CD4-positive, CD25-positive, alpha-beta regulatory T cell (primary cell): ENCODE measurements at places on chromosomes 2 and 18. TPM values are rescaled to one million over a fixed set of nuclear protein-coding genes. Genes with fewer than 3 reads are reported as not detected.

Gene MPV17
- 124 TPM for polyA plus RNA-seq

Gene TMEM131
- polyA plus RNA-seq = 8.4 TPM

Gene RABL2A
- polyA plus RNA-seq = 5.9 TPM

Gene GPR155
- 15.0 TPM for polyA plus RNA-seq

Gene EPAS1
- not detected for polyA plus RNA-seq

Gene ACTG2
- polyA plus RNA-seq = 2.8 TPM

Gene PSMA8
- polyA plus RNA-seq = 1.1 TPM

Gene SLC5A7
- polyA plus RNA-seq = not detected

Gene CRYBA2
- polyA plus RNA-seq = not detected

DNA sequence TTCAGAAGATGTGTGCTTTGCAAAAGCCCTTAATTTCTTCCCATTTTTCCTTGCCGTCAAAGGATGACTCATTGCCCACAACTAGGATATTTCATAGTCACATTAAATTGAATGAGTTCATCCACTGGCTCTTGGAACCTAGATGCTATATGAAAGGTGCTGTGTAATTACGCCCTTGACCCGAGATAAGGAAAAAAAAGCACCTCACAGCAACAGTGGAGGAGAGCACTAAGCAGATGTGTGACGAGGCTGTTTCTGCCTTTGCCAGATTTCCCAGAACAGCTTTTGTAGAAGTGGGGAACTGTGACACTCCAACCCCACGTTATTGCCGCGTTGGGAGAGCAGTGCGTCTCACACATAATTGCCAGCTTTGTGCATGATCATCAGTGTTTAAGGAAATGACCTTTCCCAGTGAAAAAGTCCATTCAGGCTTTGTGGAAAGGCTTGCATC lies 33.3 kb upstream of the TMEM87B start:
- DNase-seq = no peak
- H3K36me3 ChIP-seq = no peaks in the 10 kb centered on the region
- H3K27ac ChIP-seq = no peak overlapping the region
- H3K27me3 ChIP-seq = peaks cover 9% of the 10 kb centered on the region
- no peaks in the 10 kb centered on the region for H3K4me1 ChIP-seq

- H3K27ac ChIP-seq = peak overlapping the region; percentile 92
- peaks cover 44% of the 10 kb centered on the region for H3K4me1 ChIP-seq
- H3K4me3 ChIP-seq = no peak overlapping the region
- H3K36me3 ChIP-seq = no peaks in the 10 kb centered on the region
Measured at GRCh38 chr2:43159797-43160196, 66.6 kb downstream of the ZFP36L2 start.

GRCh38 chr2:152584301-152584700 lies 133.0 kb downstream of the PRPF40A start:
- no peak overlapping the region for H3K4me3 ChIP-seq
- DNase-seq = no peak
- no peak overlapping the region for H3K27ac ChIP-seq
- no peaks in the 10 kb centered on the region for H3K4me1 ChIP-seq
- no peaks in the 10 kb centered on the region for H3K36me3 ChIP-seq
- H3K27me3 ChIP-seq = peaks cover 2% of the 10 kb centered on the region

DNA sequence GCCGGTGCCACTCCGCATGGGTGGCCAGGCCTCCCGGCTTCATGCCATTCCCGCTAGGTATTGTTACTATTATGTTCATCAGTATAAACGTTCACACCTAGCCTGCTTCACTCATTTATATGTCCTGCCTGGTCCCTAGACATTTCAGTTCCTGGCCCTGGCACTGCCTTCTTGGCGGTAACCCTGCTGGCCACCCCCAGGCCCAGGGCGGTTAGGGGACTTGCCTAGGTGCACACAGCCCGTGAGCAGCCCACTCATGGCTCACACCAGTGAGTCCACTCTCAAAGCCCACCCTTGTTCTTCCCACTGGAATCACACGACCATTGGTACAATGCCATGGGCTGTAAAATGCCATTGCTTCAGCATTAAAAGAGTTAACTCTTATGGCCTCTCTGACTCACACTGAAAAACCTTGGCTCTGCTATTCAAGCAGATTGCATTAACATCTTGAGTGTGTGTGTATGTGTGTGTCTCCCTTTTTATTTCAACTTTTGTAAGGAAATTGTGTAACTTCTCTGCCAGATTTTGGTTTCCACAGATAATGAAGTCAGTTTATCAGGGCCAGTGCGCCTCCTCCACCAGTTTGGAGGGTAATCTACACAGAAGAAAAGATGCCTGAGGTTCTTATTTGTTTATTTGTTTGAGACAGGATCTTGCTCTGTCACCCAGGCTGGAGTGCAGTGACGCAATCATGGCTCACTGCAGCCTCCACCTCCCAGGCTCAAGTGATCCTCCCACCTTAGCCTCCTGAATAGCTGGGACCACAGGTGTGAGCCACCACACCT lies 74.2 kb downstream of the RAB31 start:
- H3K27me3 ChIP-seq = no peaks in the 10 kb centered on the region
- no peak overlapping the region for H3K4me3 ChIP-seq
- H3K27ac ChIP-seq = no peak overlapping the region
- no peaks in the 10 kb centered on the region for H3K36me3 ChIP-seq
- H3K4me1 ChIP-seq = no peaks in the 10 kb centered on the region

DNA sequence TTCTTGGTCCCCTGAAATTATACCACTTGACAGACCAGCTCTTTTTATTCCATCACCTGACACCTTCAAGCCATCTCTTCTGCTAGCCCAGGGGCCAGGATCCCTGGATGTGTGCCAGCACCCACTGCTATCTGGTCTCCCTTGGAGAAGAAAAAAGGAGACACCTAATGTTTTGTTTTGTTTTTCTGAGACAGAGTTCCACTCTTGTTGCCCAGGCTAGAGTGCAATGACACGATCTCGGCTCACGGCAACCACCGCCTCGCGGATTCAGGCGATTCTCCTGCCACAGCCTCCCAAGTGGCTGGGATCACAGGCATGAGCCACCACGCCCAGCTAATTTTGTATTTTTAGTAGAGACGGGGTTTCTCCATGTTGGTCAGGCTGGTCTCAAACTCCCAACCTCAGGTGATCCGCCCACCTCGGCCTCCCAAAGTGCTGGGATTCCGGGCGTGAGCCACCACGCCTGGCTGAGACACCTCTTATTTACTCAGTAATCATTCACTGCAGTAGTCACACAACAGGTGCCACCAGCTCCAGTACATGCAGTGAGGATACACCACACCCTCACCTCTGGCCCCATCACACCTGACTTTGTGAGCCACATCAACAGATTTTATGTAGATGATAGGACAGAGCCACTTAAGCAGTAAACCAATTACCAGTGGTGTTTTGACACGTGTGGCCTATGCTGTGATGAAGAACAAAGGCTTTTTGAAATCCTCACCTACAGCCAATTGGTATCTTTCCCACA lies 42.8 kb upstream of the PCBP1 start:
- no peak for DNase-seq
- no peak overlapping the region for H3K4me3 ChIP-seq
- no peaks in the 10 kb centered on the region for H3K27me3 ChIP-seq

DNA sequence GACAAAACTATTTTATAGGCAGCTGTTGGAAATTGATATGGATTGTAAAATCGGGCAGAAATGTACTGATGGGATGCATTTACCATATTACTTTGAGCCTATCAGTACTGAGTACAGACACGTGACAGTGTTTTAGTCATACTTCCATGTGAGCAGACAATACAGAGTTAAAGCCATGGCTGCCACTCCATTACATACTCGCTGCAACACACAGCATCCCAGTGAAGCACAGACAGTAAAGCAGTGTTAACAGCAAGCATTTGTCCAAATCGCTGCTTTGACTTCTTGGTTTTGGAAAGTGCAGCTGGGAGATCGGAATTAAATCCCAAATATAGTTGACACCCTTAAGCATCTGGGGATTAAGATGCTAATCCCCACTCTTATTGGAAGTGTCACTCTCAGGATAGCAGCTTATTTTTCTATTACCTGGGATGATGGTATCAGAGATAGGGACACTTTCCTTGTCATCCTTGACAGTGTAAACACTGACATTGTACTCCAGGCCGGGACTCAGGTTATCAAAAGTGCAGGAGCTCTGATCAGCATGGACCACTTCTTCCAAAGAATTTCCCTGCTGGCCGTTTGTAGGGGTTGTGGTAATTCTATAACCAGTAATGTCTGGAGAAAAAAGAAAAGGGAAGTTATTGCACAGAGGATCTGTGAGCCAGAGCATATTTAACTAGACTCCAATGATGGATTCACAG lies 41.6 kb downstream of the FN1 start:
- H3K4me3 ChIP-seq = no peak overlapping the region
- no peaks in the 10 kb centered on the region for H3K36me3 ChIP-seq
- peaks cover 1% of the 10 kb centered on the region for H3K27me3 ChIP-seq
- no peak for DNase-seq
- H3K4me1 ChIP-seq = no peaks in the 10 kb centered on the region
- no peak overlapping the region for H3K27ac ChIP-seq

DNA sequence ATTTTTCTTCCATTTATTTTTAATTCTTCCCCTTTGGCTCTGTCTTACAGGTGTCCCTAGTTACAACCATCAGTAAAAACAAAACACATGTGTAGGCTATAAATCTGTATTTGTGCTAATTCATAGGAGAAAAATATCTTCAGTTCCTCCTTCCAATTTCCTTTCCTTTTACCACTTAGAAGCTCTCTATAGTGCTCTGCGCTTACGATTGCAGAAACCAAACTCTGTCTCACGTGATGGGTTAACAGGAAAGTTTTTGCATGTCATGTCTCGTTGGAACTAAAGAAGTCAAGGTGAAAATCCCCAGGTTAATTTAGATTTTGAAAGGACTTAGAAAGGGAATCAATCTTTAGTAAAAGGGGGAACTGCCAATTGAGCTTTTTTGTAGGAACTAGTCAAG lies 1390.5 kb upstream of the ZEB2 start:
- H3K27me3 ChIP-seq = no peaks in the 10 kb centered on the region
- H3K27ac ChIP-seq = no peak overlapping the region
- no peak overlapping the region for H3K4me3 ChIP-seq
- no peaks in the 10 kb centered on the region for H3K4me1 ChIP-seq
- no peaks in the 10 kb centered on the region for H3K36me3 ChIP-seq

DNA sequence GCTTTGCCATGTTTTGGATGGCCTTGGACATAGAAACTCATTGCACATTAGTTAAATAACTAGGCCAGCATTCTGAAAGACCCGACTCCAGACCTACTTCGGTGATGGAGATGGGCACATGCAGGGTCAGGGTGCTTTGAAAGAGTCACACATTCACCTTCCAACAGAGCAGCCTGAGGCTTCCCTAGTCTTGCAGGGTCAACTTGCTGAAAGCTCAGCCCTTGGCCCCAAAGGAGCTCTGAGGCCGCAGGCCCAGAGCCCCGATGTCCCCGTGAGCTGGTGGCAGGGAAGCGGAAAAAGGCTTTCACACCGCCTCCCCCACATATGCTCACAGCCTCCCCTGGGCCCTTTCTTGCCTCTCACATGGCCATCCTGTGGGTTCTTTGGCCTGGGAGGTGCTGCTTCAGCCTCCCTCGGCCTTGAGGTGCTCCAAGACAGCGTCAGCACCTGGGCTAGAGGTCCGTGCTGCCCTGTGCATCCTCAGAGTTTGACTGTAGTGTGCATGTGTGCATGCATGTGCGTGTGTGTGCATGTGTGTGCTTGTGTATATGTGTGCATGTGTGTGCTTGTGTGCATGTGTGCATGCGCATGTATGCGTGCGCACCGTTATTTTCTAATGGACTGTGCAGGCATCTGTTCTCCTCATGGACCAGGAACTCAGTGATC lies 21.6 kb downstream of the LDLRAD4 start:
- H3K36me3 ChIP-seq = no peaks in the 10 kb centered on the region
- no peaks in the 10 kb centered on the region for H3K4me1 ChIP-seq
- no peak for DNase-seq
- H3K4me3 ChIP-seq = no peak overlapping the region

GRCh38 chr2:58768715-58769080 lies 527.6 kb upstream of the FANCL start:
- H3K27me3 ChIP-seq = no peaks in the 10 kb centered on the region
- H3K4me1 ChIP-seq = no peaks in the 10 kb centered on the region
- H3K4me3 ChIP-seq = no peak overlapping the region
- H3K27ac ChIP-seq = no peak overlapping the region
- DNase-seq = no peak
- no peaks in the 10 kb centered on the region for H3K36me3 ChIP-seq

- no peak for DNase-seq
- no peaks in the 10 kb centered on the region for H3K27me3 ChIP-seq
- no peak overlapping the region for H3K27ac ChIP-seq
- no peaks in the 10 kb centered on the region for H3K36me3 ChIP-seq
Measured at GRCh38 chr2:28227498-28227897, 165.2 kb upstream of the FOSL2 start.

- H3K27me3 ChIP-seq = peaks cover 2% of the 10 kb centered on the region
- no peak overlapping the region for H3K27ac ChIP-seq
- no peak overlapping the region for H3K4me3 ChIP-seq
- no peaks in the 10 kb centered on the region for H3K36me3 ChIP-seq
Measured at GRCh38 chr18:55779691-55780585, 191.9 kb upstream of the TCF4 start.

GRCh38 chr2:15009681-15010080 lies 377.2 kb downstream of the LRATD1 start:
- no peak overlapping the region for H3K27ac ChIP-seq
- DNase-seq = no peak
- H3K4me1 ChIP-seq = no peaks in the 10 kb centered on the region
- no peaks in the 10 kb centered on the region for H3K27me3 ChIP-seq

- H3K27ac ChIP-seq = no peak overlapping the region
- H3K4me1 ChIP-seq = no peaks in the 10 kb centered on the region
- no peaks in the 10 kb centered on the region for H3K27me3 ChIP-seq
- H3K4me3 ChIP-seq = no peak overlapping the region
- DNase-seq = no peak
- H3K36me3 ChIP-seq = no peaks in the 10 kb centered on the region
Measured at GRCh38 chr18:7133181-7133580, 15.6 kb upstream of the LAMA1 start.

DNA sequence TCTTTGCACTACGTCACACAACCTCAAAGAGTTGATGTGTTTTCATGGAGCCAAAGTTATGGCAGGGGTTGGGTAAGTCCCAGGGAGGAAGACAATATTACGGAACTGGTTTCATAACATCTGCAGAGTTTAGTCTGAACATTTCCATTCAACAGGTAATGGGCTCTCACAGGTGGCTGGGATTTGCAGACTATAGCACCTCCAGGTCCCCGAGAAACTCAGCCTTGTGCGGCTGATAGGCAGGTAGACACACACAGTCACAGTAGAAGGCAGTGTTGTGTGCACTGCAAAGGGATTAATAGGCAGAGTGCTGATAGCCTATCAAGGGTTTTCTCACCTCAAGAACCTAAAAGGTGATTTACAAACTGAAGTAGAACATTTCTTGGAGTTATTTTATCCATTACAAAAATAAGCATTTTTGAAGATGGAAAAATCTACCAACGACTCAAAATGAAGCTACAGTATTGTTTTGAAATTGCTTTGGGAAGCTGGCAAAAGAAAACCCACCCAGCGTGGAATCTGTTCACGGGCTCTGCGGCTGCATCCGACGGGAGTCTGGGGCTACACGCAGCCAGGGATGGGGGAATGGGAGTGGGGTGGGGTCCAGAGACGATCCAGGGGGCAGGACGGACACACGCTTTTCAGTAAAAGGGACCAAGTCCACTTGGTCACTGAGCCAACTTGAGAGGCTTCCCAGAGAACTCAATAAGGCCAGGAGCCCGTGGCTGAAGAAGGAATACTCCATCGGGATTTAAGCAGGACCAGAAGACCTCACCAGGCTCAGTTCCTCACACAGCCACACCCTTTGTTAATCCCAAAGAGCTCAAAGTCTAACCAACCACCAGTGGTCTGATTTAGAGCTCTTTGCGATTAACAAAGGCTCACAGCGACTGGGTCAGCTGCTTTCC lies 82.9 kb downstream of the CHRNA1 start:
- peak overlapping the region; percentile 80 for H3K4me3 ChIP-seq
- peak overlapping the region; percentile 60 for H3K27ac ChIP-seq
- no peaks in the 10 kb centered on the region for H3K27me3 ChIP-seq
- H3K36me3 ChIP-seq = no peaks in the 10 kb centered on the region
